ENCODE measurements at places on chromosomes 1 and 21.

- no peak for DNase-seq
These were observed 278.0 kb downstream of the RGS7 start for GRCh38 chr1:241079047-241079446.

DNA sequence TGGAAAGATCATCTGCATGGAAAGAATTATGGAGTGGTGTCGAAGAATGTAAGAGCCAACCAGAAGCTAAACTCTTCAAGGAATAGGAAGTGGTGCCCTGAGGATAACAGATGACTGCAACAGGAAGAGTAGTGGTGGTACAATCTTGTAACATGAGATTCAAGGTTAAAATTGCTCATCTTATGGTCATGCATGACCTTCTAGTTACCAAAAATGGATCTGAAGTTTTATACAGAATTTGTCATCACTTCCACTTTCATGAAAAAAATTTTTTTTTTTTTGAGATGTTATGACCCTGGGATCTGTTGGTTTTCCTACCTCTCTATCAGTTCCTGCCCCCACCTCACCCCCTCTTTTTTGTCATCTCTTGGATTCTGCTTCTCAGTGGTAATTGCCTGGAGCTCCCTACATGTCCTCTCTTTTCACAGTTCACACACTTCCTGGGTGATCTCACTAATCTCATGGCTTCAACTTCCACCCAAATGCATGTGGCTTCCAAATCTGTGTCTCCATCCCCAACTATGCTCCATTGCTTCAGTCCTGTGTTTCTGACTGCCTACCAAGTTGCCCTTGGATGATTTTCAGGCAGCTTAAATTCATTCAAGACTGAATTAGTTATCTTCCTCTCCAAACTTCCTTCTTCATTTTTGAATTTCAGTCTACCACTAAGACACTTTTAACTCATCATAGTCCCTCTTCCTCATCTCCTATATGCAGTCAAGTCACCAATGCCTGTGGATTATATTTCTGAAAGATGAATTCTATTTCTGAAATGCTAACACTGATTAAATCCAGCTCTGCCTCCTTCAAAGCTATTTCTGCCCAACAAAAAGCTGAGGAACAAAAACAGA, 48.4 kb downstream of the SLAMF6 start:
- DNase-seq: no peak

GRCh38 chr1:244445320-244446181, 6.2 kb downstream of the ADSS2 start:
- no peak for DNase-seq

- DNase-seq: no peak
These were observed 2032.3 kb downstream of the MRPL39 start for GRCh38 chr21:23574932-23575331.

DNA sequence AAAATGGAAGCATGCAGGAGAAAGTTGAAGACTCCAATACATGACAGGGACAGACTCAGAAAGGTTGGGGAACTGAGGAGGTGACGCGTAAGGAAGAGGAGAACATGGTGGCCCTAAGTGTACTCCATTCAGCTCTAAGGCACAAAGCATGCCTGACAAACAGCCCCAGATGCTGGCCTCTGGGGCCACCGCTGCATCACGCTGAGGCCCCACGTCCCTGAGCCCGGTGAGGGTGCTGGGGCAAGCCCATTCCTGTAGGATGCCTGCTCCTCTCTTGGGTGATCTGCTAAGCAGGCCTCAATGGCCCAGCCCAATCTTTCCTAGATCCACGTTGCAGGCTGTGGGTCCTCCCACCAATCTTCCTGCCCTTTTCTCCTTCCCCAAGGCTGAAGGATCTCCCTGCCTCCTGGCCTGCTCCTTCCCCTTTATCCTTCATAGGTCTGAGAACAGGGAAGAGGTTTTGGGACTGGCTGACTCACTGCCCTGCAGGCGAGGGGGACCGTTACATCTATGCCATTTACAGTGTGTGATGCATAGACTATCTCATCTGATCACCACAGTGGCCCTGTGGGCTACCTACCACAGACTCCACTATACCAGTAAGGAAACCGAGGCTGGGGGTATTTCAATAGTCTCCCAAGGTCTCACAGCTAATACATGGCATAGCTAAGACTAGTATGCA, 16.8 kb upstream of the NID1 start:
- DNase-seq: no peak

DNA sequence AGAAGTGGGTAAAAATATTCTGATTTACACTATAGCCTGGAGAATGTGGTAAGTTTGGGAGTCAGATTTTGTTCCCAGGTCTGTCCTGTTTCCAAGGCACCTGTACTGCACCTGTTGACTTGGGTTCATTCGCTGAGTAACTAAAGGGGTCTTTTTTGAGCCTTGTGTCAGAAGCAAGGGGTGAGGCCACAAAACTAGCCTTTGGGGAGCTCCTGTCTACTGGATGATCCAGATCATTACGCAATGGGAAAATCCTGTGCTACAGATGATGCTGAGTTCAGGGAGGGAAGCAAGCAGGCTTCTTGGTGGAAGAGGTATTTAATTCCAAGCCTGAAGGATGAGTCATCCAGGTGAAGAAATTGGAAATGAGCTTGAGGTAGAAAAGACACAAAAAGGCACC, 424.0 kb downstream of the MATN1 start:
- no peak for DNase-seq

GRCh38 chr1:40870135-40870728, 8.1 kb upstream of the CITED4 start:
- DNase-seq: no peak

- no peak for DNase-seq
These were observed 115.2 kb upstream of the ATP1A1 start for GRCh38 chr1:116257836-116258235.

DNA sequence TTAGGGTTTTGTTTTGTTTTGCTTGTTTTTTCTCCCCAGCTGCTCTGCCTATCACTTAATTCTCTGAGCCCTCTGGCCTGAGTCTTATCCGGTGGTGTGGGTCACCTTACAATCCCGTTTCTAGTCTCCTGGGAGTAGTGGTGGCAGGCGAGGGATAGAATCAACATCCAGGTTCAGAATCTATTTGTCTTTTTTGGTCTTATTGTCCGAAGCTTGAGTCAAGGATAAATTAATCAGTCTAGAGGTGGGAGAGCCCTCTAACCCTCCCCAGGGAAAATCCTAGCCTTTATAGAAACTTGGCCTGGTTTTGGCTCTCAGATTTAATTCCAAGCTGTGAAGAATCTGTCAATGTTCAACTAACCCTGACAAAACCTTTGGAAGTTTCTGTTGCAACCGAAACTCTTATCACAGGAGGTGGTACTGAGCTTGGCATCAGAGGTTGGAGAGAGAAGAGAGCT, 246.3 kb downstream of the FGGY start:
- DNase-seq: no peak

- no peak for DNase-seq
These were observed 1118.6 kb downstream of the PLA2G4A start for GRCh38 chr1:187947359-187947758.

DNA sequence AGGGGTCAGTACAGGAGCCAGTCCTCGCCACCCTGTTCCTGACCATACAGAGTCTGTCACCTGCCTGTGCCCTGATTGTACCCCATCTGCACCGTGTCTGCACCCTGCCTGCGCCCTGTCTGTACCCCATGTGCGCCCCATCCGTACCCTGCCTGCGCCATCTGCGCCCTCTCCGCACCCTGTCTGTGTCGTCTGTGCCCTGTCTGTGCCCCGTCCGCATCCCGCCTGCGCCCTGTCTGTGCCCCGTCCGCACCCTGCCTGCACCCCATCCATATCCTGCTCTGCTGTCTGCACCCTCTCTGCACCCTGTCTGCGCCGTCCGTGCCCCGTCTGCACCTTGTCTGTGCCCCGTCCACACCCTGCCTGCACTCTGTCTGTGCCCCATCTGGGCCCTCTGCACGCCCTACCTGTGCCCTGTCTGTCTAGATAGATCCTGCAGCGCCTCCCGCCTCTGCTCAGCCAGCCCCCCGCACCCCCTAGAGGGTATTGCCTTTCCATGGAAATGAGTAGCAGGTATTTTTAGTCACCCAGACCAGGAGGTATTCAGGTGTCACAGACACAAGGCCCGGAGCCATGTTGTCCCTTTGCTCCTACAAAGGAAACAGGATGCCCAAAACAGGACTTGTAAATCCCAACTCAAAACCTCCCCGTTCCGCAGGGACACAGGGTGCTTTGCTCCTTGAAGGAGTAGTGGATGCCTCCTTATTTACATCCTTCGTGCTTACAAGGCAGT, 7.7 kb upstream of the NPHP4 start:
- DNase-seq: no peak

DNA sequence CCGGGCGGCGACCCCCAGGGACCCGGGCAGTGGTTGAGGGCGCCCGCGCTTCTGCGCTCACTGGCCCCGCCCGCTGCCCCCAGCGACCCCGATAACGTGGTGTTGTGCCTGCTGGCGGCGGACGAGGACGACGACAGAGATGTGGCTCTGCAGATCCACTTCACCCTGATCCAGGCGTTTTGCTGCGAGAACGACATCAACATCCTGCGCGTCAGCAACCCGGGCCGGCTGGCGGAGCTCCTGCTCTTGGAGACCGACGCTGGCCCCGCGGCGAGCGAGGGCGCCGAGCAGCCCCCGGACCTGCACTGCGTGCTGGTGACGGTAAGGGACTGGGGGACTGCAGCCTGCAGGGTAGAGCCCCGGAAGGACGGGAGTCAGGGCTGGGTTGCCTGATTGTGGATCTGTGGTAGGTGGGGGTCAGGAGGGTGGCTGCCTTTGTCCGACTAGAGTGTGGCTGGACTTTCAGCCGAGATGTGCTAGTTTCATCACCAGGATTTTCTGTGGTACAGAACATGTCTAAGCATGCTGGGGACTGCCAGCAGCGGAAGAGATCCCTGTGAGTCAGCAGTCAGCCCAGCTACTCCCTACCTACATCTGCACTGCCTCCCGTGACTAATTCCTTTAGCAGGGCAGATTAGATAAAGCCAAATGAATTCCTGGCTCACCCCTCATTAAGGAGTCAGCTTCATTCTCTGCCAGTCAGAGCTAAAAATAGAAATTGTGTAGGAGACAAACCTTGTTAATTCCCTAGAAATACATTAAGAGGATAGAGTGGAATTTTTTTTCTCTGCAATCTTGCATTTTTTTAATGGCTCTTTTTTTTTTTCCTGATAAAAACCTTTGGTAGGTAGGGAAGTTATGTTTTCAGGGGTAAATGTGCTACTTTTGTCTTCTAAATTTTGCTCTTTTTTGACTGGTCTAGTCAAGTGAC, 1.5 kb downstream of the GADD45A start:
- peak; percentile 13 for DNase-seq

DNA sequence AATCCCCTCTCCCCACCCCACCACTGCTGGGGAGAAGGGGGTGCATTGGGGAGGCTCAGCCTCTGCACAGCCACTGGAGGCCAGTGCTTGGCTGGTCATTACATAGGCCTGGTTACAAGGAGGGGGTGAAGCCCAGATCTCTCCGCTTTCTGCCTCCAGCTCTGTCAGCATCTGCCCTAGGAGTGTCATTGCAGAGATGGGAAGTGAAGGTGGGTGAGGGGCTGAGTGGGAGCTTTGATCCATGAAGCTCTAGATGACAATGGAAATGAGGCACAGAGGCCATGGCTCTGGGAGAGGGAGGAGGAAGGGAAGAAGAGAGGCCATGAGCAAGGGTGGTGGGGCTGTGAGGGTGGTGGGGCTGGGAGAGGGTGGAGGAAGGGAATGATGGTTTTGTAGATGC, 411.6 kb downstream of the MATN1 start:
- no peak for DNase-seq

GRCh38 chr1:234713440-234713839, 103.5 kb upstream of the IRF2BP2 start:
- no peak for DNase-seq

DNA sequence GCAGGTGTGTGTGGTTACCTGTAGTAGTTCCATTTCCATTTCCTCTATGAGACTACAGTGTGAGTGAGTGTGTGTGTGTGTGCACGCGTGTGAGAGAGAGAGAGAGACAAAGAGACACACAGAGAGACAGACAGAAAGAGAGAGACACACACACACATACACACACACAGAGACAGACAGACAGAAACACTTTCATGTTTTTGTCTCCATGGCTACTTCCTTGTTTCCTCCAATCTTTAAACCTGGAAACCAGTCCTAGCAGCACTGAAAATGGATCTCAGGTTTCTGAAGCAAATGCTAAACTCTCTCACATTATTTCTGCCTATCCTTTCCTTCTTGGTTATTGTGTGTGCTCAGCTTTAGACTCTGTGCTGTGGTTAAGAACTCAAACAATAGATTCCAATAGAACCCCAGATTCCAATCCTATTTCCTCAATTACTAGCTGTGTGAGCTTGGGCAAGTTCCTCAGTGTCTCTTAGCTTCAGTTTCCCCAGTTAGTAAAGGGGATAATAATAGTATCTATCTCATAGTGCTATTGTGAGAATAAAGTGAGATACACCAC, 22.4 kb upstream of the ABCD3 start:
- no peak for DNase-seq

DNA sequence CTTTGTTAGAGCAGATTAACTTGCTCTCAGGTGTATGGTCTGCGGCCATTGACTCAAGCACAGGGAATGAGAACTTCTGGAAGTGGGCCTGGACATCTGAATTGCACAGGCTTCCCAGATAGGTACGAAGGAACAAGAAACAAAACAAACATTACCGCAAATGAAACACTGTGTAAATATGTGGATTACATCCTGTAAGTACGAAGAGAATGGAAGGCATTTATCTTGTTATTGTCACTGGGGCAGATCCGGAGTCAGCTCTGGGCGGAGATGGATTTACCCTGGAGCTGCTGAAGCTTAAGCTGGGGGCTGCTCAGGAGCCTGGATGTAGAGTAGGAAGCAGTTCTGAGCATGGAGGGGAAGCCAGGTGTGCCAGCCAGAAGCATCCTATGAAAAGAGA, 6.8 kb downstream of the HES2 start:
- DNase-seq: no peak

DNA sequence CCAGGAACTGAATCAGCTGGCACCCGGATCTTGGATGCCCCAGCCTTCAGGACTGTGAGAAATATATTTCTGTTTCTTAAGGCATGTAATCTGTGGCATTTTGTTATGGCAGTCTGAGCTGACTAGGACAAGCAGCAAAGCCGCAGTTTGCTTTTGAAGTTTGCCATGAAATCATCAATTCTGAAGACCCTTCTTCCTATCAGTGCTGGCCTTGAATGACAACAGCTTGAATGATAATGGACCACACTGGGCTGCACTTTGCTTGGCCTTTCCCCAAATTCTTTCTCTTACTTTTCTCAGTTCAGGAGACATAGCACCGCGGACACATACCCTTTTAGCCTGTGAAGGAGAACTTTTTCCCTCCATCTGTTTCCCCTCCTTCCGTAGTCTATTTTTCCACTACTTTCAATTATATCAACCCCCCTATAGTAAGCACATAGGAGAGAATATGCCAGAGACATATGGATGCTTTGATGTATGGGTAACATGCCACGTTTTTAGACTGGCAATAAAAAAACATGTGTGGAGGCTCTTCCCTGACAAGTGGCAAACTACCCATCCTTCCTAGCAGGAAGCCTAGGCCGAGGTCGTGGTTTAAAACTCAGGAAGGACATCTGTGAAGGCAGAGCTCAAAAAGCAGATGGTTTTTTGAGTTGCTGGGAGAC, 42.9 kb downstream of the HLX start:
- DNase-seq: no peak

All from stimulated activated CD8-positive, alpha-beta memory T cell treated with anti-CD3 and anti-CD28 coated beads, Interleukin-7, amount 100 ng/mL, for 24 hours (primary cell).